Stimulated activated CD8-positive, alpha-beta memory T cell treated with anti-CD3 and anti-CD28 coated beads, Interleukin-12 subunit alpha, Interleukin-12 subunit beta, amount 100 ng/mL, for 1 hour (primary cell): ENCODE measurements at places on chromosomes 13 and 19.

- no peak for DNase-seq
Observed at GRCh38 chr13:114149774-114150740, 17.6 kb upstream of the RASA3 start.

DNA sequence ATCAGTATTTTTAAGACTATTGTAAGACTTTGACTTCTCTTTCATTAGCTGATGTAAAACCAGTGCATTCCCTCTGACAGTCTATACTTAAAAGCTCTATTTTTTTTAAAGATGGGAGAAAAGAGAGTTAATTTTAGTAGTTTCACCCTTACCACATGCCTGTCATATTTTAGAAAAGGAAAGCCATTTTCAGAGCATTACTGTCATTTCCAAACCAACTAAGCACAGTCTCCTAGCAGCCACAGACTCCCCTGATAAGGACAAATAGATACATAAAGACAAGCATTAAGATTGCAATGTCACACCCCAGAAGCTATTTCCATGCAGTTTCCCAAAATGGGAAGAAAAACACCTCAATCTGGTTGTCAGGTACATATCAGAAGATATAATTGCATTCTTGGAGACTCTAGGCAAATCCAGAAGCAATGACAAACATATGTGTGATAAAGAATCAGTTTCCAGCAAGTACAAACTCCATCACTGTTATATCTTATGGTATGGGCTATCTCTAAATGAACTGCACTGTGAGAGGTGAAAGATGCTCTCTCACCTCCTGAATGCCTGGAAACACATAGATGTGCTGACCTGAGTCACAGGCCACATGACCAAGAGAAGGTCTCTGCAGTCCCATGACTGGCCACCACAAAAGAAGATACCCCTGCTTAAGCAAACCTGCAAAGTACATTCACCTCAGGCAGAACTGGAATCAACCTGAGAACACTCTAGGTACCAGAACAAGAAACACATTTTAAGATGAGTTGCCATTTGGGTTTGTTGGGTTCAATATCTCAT lies 303.3 kb downstream of the POU4F1 start:
- DNase-seq, result no peak

GRCh38 chr13:64529874-64530485 lies 2700.2 kb downstream of the PCDH9 start:
- no peak for DNase-seq

- DNase-seq, result no peak
Observed at GRCh38 chr19:47895165-47895782, 9.2 kb upstream of the SULT2A1 start.

GRCh38 chr19:47107953-47108746 lies 5.4 kb downstream of the ZC3H4 start:
- DNase-seq, result no peak

GRCh38 chr19:5210556-5210955 lies 130.1 kb downstream of the PTPRS start:
- DNase-seq, result no peak

GRCh38 chr13:112575675-112576074 lies 12.3 kb downstream of the TUBGCP3 start:
- DNase-seq, result no peak

DNA sequence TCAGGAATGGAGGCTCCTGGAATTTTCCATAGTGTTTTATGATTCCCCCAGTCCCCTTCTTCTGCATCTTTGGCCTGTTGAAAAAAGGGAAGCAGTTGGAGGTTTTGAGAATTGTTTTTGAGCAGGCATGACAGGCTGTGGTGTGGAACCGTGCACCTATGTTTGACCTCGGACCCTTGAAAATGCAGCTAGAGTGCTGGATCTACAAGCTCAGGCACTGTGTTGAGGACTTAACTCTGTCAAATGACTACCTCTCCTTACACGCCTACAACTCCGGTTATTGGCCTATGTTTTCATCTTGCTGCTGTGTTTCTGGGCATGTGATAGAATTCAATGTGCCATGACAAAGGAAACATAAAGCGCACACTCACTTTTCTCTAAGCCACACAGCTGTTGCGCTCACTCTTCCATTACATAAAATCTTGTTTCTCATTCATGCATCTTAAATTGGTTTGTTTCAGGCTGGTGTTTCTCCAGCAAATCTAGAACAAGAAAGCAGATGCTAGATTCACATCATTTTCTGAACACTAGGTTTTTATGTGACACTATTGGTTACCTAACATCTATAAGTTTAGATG lies 616.6 kb downstream of the FGF9 start:
- no peak for DNase-seq

GRCh38 chr19:56840451-56841192 lies at the start of the genes PEG3 and ZIM2:
PEG3 (minus strand) TSS chr19:56840726; CDS start chr19:56824655, 16,071 bp downstream.
ZIM2 (minus strand) TSS chr19:56840726; CDS start chr19:56824277, 16,449 bp downstream.
- DNase-seq, result no peak

- no peak for DNase-seq
Observed at GRCh38 chr13:66534561-66534960, 695.6 kb downstream of the PCDH9 start.

GRCh38 chr19:50344661-50345318 lies 15.6 kb upstream of the KCNC3 start:
- DNase-seq, result no peak

DNA sequence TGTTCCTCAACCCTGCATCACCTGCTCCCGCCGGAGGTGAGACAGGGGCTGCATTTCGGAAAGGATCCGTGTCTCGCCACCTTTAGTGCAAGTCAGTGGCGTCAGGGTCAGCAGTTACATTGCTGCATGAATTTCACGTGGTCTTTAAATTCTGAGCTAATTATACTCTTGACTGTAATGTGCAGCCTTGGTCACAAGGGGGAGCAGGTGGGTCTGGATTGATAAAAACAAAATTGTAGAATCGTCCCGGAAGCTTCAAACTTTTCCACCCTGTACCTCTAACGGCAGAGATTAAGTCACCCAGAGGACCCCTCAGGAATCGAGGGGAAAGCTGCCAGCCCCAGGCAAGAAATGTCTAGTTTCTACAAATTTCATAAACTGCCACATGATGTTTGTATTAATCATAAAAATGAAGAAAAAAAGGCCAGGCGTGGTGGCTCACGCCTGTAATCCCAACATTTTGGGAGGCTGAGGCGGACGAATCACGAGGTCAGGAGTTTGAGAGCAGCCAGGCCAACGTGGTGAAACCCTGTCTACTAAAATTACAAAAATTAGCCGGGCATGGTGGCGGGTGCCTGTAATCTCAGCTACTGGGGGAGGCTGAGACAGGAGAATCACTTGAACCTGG lies 20.2 kb downstream of the BBC3 start:
- DNase-seq, result peak; percentile 79

GRCh38 chr13:23705583-23705982 lies 135.4 kb downstream of the TNFRSF19 start:
- DNase-seq, result no peak

DNA sequence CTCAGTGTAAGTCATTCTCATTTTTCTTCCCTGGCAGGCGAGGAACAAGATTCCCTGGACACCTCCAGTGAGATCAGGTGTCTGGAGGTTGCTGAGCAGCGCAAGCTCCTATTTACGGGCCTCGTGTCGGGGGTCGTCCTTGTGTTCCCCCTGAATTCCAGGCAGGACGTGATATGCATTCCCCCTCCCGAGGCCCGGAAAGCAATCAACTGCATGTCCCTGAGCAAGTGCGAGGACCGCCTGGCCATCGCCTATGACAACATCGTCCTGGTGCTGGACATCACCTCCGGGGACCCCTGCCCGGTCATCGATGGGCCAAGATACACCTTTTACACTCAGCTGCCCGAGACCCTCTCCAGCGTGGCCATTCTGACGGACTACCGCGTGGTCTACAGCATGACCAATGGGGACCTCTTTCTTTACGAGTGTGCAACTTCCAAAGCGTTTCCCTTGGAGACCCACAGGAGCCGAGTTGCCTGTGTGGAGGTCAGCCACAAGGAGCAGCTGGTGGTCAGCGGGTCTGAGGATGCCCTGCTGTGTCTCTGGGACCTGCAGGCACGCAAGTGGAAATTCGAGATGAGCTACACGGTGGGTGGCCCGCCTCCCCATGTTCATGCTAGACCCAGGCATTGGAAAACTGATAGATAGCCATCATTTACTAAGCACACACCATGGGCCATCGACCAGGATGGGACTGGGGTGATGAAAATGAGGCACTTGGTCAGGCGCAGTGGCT lies 21.5 kb upstream of the SIN3B start:
- DNase-seq, result no peak

GRCh38 chr19:18919086-18919899 lies at the start of the genes COPE and DDX49:
COPE (minus strand) TSS chr19:18919387; CDS start chr19:18919348, 39 bp downstream.
DDX49 (plus strand) TSS chr19:18919715; CDS start chr19:18919742, 27 bp downstream.
- DNase-seq, result peak; percentile 98

- DNase-seq, result no peak
Observed at GRCh38 chr13:26221399-26221720, 754 bp downstream of the RNF6 start.

DNA sequence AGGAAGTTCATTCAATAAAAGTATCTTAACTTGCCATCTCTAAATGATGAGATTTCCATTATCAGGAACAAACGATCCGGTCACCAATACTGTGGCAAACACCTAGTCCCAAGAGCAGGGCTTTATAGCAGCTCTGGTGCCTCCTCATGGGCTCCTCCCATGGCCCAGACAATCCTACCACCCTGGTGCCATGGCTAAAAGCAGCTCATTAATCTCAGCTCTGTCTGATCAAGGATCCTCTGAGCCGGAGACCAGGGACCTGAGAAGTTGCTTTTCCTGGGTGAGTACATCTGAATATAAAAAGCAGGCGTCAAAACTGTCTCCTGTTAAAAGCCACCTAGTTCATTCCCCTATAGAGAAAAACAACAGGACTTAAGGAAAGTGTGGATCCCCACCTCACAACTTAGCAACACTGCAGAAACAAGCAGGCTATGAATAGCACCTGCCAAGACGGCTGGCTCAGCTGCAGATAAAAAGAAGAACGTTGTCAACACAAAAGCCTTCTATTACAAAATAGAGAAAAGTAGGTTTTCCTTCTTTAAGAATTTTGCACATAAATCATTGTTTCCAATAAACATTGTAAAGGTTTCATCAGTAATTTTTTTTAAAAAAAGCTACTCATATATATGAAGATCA lies 30.3 kb downstream of the TSHZ3 start:
- DNase-seq, result no peak

DNA sequence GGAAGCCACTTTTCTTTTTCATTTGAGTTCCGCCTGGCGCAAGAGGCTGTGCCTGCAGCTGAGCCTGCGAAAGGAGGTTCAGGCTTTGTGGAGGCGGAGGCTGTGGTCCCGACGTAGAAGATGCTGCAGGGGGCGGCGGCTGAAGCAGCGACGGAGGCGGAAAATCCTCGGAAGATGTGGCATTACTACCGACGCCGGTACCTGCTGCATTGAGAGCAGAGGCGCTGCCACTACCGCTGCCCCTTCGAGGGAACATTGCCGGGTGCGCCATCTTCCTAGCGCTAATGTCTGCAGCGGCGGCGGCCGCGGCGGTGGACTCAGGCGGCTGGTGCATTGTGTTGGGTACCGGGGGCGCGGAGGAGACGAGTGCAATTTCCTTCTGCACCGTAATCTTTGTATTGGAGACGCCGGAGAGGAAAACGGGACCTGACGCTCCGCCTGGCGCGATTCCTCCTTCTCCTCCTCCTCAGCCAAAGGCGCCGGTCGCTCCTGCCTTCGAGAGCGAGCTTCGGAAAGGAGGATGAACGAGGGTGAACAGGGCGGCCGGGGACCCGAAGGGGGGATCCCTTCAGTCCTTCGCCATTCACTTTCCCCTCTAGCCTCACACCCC lies at the start of gene TSC22D1:
Gene TSC22D1, minus strand, starts transcription at position 590 of the 610 bp plus-strand sequence. Its CDS starts 256 bp downstream, at position 334.
- DNase-seq, result peak; percentile 49

DNA sequence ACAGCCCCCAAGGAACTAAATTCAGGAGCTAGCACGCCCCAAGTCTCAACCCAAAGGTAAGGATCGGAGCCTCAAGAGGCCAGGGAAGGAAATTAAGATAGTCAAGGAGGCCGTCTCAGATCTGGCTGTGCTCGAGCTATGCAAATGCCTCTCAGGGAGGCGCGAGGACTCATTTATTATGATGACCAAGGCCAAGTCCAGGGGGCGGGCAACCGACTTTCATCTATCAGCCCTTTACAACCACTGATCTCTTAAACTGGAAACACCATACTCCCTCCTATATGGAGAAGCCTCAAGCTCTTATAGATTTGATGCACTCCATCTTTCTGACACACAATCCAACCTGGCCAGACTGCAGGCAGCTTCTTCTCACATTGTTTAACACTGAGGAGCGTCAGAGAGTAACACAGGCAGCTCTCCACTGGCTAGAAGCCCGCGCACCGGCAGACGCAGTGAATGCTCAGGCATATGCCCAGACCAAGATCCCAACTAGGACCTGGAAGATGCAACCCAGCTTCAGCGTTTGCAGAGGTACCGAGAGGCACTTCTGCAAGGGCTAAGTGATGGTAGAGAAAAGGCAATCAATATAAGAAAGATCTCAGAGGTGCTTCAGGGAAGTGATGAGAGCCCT lies 9.6 kb upstream of the SLC15A1 start:
- DNase-seq, result no peak

DNA sequence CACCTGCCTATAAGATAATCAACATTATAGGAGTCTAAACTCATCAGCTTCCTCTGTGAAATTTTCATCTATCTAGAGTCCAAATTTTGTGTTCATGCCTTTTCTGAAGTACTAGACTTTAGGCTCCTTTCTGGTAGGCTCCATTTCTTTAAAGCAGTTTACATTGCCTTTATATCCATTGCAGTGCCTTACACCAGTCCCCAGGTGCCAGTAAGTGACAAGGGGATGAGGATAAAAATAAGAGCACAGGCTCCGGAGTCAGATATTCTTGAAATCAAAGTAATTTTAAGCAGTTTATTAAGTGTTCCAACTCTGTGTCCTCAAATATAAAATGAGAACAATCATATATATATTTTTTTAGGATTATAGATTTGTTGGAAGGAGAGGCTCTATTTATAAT lies 10.6 kb upstream of the CYSLTR2 start:
- DNase-seq, result no peak

GRCh38 chr19:36139473-36140303 lies at the start of gene CAPNS1:
CAPNS1 (plus strand) TSS chr19:36140066; CDS start chr19:36141012, 946 bp downstream.
- DNase-seq, result peak; percentile 84

DNA sequence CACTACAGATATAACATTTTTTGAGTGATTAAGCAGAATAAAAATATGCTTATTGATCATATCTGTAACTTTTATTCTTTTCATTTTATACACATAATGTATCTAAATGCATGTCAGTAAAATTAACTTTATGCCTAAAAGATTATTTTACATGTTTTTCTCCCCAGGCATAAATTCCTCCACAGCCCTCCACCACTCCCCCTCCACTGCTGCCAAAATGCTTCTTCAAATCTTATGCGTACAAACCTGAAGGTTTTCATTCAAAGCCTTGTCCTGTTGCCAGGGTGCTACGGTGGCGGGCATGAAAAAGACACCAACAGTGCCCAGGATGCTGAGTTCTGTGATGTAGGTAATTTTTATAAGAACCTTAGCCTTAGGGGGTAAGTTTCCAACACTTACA lies 52.9 kb downstream of the PARP4 start:
- DNase-seq, result no peak

DNA sequence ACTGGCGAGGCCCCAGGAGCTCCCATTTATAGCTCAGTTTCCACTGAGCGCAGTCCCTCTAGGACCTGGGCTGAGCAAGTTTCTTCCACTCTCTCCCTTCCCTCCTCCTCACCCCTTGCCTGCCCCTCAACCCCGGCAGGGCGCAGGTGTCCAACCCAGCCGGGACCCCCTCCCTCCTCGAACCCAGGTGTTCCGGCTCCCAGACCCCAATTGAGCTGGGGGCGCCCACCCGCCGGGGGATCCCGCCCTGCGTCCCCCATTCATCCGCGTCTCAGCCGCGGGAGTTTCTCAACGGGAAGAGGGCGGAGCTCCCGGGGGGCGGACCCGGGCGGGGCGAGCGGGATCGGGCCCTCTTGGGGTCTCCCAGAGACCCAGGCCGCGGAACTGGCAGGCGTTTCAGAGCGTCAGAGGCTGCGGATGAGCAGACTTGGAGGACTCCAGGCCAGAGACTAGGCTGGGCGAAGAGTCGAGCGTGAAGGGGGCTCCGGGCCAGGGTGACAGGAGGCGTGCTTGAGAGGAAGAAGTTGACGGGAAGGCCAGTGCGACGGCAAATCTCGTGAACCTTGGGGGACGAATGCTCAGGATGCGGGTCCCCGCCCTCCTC lies at the start of gene KIRREL2:
Gene KIRREL2, plus strand, starts transcription at position 366 of the 604 bp plus-strand sequence. Its CDS starts 209 bp downstream, at position 575.
- no peak for DNase-seq
